ENCODE measurements at places on chromosomes 12 and 14.

GRCh38 chr12:106049105-106049504 is 89.6 kb downstream of the NUAK1 start:
- no peak for DNase-seq

DNA sequence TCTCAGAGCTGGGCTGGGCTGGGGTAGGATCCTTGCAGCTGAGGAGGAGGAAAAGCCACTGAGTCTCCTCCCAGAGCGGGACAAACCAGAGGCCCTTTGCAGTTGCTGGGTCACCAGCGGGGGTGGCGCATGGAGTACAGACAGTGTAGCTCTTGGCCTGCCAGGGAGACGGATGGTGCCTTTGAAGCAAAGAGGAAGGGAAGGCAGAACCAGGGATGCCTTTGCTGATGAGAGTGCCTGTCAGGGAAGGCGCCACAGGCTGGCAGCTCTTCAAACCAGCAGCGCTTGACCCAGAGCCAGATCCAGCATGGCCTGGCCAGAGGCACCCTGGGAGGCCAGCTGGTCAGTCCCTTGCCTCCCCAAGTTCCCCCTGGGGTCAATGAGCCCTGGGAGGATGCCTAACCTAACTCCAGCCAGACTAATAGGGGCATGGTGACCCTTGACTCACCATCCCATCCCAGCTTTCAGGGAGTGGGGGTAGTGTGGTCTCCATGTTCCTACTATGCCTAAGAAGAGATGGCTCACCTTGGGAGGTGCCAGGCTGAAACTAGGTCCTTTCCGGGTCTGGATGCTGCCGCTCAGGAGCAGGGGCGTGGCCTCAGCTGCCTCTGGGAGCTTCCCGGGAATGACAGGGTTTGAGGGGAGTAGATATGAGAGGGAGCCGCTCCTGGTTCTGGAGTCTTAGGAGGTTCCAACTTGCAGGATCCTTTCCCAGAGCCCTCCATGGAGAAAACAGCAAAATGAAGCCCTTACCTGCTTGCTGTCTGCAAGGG is 19.8 kb downstream of the VASH1 start:
- DNase-seq = no peak

DNA sequence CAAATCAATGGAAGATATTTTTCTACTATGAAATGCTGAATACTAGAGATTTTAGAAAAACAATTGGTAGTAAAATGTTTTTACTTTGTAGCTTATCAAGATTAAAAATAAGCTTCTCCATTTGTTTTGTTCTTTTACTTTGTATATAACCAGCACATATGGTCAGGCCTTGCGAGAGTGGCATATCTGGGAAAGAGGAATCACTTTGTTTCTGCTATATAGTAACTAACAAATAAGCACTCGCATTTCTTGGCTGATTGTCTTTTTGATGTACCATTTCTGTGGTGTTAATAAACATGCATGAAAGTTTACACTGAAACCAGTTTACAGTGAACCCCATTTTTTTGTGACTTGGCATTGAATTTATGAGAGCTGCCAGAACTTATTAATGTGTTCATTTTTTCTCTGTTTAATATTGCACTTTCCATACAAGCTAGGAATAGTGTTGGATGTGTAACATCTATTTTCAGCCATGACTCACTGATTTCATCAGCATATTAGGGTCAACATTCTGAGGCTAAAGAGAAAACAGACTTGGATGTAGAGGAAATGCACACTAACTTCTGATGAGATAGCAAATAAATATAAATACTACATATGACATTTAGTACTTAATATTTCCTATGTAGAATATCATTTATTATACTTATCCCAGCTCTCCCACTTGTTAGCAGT is 635.5 kb downstream of the KCNH5 start:
- no peak for DNase-seq

DNA sequence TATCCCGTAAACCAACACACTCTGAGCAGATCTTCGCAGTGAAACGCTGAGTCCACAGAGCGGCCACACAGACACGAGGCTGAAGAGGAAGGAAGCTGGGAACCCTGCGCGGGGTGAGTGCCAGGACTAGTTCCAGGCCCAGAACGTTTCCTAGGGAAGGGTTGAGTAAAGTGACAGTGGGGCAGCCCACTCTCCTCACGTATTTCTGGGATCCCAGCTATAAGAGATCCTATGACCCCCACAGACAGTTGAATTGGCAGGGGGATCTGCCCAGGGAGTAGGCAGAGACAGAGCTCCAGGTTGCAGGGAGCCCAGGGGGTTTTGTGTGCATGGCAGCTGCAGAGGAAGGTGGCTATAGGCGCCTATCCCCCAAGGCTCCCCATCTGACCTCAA is 51.1 kb downstream of the GTF2A1 start:
- peak; percentile 31 for DNase-seq

- no peak for DNase-seq
Measured at GRCh38 chr12:97681612-97682504, 219.3 kb downstream of the RMST start.

DNA sequence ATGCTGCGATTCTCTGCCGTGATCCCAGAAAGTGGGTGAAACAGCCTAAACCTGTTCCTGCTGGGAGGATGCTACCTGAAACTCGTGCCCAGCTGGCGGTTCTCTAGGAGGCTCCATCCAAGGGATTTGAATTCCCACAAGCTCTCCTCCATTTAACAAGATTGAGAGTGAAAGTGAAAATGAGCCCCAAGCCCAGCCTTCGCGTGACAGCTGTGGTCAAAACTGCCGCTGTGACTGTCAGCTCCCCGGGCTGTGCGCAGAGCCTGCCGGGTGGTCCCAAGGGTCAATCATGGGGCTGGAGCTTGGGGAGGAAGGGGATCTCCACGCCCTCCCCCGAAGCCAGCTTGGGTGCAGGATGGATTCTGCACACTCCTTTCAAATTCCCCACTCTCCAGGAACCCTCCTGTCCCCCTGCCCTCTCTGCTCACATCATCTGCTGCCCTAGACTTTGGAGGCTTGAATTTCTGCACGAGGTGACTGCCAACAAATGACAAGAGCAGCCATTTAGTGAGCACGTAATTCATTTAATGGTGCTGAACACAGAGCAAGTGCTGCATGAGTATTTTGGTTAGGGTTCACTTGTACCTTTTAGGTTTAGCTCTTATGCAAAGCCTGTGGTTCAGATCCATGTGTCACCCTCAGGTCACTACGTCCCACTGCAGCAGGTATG is 5.3 kb downstream of the ASB2 start:
- DNase-seq = no peak

GRCh38 chr12:49636574-49636973 is 13.2 kb downstream of the PRPF40B start:
- no peak for DNase-seq

- DNase-seq = no peak
Measured at GRCh38 chr14:92004062-92004461, 35.8 kb downstream of the TRIP11 start.

GRCh38 chr12:117367006-117367638 is 5.7 kb upstream of the NOS1 start:
- peak; percentile 88 for DNase-seq

DNA sequence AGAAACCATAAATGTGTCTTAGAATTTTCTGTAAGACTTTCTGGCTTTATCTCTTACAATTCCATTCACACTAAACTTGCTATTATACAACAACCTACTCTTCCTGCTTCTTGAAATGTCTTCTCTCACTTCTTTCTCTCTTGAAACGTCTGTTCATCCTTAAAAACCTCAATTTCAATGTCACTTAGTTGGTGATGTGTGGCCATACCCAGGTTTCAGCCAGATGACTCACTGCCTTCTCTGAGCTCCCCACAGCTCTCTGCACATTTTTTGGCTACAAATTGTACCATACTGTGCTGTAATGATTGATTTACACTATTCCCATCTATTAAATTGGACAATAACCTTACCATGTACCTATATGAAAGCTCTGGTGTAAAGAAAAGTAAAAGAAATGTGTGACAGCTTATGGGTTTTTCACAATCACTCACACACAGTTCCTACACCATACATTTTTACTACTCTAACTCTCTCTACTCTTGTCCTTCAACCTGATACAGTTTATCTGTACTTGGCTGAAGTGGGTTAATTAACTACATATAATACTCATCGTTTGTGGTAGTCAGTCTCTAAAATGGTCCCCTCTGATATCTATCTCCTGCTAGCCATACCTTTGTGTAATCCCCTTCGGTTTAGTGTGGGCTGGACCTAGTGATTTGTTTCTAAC is 222.1 kb downstream of the NELL2 start:
- DNase-seq = no peak

GRCh38 chr12:96400631-96401075 is 414 bp upstream of the CDK17 start:
- no peak for DNase-seq

- no peak for DNase-seq
Measured at GRCh38 chr14:69008421-69008884, 29.4 kb upstream of the ACTN1 start.

DNA sequence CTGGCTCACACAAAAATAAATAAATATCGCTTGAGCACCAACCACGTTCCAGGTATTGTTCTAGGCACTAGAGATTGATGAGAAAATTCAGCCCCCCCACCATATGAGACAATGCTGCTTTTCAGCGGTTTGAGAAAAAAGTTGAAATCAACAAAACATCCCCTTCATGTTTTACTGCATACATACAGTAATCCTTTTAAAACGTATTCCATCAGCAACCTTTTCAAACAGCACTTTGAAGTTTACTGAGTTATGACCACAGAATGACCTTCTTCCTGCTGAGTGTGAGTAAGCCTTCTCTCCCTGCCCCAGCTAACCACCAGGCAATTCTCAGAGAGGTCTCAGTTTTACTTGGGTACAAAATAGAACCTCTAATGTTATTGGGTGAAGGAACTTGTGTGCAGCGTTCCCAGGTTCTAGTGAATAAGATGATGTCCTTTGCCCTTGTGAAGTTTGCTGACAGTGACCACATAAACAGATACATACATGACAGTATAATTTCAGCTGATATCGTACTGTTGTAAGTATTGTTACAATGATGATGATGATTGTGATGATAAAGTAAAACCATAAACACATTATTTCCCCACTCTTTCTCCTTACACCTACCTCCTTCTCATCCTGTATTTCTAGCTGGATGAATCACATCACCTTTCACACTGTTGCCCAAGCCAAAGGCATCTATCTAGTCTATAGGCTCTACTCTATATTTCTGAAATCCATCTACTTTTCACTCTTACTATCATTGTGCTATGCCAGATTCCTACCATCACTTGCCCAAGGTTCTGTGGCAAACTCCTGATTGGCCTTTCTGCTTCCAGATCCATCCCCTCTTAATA is 124.4 kb upstream of the KRR1 start:
- DNase-seq = no peak

DNA sequence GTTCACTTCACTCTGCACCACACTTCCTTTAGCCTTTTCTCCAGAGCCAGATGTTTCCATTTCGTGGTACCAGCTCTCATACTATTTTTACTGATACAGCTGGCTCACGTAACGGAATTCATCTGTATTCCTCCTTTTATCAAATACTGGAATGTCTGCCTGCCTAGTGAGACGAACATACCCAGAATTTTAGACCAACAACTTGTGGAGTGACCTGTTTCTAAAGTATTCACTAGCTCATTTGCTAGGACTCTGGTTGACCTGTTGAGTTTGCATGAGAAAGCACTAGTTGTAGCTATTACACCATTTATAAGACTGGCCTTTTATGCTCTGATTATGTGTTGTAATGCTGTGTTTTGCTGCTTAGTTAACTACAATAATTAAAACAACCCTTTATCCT is 22.6 kb downstream of the KCNA5 start:
- no peak for DNase-seq

GRCh38 chr12:54068418-54069070 is 14.9 kb downstream of the HOXC4 start:
- DNase-seq = no peak

GRCh38 chr12:110286623-110287022 is 5.6 kb downstream of the ATP2A2 start:
- no peak for DNase-seq

- no peak for DNase-seq
Measured at GRCh38 chr12:81417056-81417455, 339.2 kb downstream of the ACSS3 start.

DNA sequence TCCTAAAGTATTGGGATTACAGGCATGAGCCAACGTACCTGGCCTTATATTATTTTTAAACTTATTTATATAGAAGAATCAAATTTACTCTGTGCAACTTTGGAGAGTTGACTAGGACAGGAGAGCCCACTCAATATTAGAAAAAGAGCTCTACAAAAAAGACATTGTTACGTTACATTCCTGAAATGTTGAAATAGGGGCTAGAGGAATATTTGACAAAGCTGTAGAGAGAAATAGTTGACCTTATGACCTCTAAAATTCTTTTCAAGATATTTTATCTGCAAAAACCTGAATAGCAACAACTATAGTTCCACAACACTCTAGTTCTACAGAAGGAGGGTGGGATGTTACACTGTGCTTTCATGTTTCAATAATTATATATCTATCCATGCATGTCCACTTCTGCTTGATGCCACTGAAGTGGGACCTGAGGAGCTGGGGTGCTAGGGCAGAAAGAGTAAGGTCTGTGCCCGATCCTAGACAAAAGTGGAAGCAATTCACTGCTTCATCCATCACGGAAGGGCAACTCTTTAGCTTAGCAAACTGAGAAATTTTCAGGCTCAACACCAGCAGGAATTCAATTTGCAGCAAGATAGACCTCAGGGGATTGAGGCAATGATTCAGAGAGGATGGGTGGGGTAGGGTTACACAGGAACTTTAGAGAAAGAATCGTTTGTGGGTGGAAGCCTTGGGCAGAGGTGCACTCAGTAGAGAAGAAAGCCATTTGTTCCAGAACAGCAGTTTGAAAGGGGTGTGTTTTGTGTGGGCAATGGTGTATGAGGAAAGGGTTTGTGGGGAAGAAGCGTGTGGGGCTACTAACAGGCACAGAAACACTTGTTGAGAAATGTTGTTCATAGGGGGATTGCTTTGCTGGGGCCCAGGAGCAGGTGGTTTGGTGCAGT is 16.0 kb upstream of the RNASE10 start:
- DNase-seq = no peak

DNA sequence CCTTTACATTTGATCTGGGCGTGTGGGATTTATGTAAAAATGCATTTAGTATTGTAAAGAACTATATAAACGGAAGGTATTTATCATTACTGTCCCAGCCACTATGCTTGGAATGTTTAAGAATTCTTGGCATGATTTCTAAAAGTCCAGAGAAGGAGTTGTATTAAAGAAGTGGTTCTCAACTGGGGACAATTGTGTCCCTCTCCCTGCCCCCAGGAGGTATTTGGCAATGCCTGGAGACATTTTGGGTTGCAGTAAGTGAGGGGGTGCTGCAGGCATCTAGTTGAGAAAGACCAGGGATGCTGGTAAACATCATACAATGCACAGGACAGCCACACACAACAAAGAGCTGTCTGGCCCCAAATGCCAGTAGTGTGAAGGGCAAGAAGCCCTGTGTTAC is 7.2 kb downstream of the SLC38A1 start:
- DNase-seq = no peak

DNA sequence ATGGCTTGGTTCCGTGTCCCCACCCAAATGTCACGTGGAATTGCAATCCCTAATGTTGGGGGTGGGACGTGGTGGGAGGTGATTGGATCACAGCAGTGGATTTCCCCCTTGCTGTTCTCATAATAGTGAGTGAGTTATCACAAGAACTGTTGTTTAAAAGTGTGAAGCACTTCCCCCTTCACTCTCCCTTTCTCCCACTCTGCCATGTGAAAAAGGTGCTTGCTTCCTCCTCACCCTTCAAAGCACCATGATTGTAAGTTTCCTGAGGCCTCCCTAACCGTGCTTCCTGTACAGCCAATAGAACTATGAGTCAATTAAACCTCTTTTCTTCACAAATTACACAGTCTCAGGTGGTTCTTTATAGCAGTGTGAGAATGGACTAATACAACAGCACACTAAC is 5.3 kb upstream of the CEP128 start:
- no peak for DNase-seq

Measured in prostate gland (tissue), 2 donors.